M059J (cell line): ENCODE measurements at places on chromosomes 12 and 14. TPM values are rescaled to one million over a fixed set of nuclear protein-coding genes. Genes with fewer than 3 reads are reported as not detected.

Gene LRP1-AS
- total RNA-seq: not detected in 2 replicates

Gene SPIC
- not detected in 2 replicates for total RNA-seq

Gene ZNF10
- 3.7 and 8.7 TPM in 2 replicates for total RNA-seq

Gene OTX2
- not detected in 2 replicates for total RNA-seq

Gene FLVCR2
- total RNA-seq: 0.22 TPM in 1 of 2 replicates, not detected in the other

Gene OR4K13
- total RNA-seq: not detected in 2 replicates

Gene ZFHX2
- 0.05 TPM in 1 of 2 replicates, not detected in the other for total RNA-seq

Gene PRKD1
- 5.8 TPM in 2 replicates for total RNA-seq

Gene KRT77
- not detected in 2 replicates for total RNA-seq

Gene NGB
- total RNA-seq: not detected in 2 replicates

Gene C14orf180
- not detected in 2 replicates for total RNA-seq

Gene TAS2R42
- total RNA-seq: not detected in 2 replicates

Gene ETFRF1
- 49.3 and 50.8 TPM in 2 replicates for total RNA-seq

Gene JAG2
- total RNA-seq: 0.15 and 0.44 TPM in 2 replicates

Gene TCTN2
- total RNA-seq: 17.4 and 22.9 TPM in 2 replicates

Gene GALNT9
- not detected in 2 replicates for total RNA-seq

Gene CBX5
- total RNA-seq: 37.0 and 63.1 TPM in 2 replicates

Gene CD27
- not detected in 2 replicates for total RNA-seq

Gene AQP6
- not detected in 2 replicates for total RNA-seq

Gene NOC4L
- total RNA-seq: 10.8 and 18.6 TPM in 2 replicates

Gene KRT80
- total RNA-seq: 36.6 and 52.7 TPM in 2 replicates

Gene FAM90A1
- total RNA-seq: 0.07 TPM in 1 of 2 replicates, not detected in the other

Gene MIP
- 0.15 TPM in 1 of 2 replicates, not detected in the other for total RNA-seq

Gene PTPRB
- total RNA-seq: 1.6 and 3.4 TPM in 2 replicates

Gene SMIM41
- not detected in 2 replicates for total RNA-seq

Gene KCNC2
- total RNA-seq: not detected in 2 replicates

Gene BATF
- total RNA-seq: 1.9 TPM in 1 of 2 replicates, not detected in the other

Gene TAS2R9
- total RNA-seq: not detected in 2 replicates

Gene ABCB9
- total RNA-seq: 5.8 and 9.6 TPM in 2 replicates
